ENCODE measurements at places on chromosomes 5 and 9. TPM values are rescaled to one million over a fixed set of nuclear protein-coding genes. Genes with fewer than 3 reads are reported as not detected.

The AQP3 gene
- 14.3 TPM for total RNA-seq

DNA sequence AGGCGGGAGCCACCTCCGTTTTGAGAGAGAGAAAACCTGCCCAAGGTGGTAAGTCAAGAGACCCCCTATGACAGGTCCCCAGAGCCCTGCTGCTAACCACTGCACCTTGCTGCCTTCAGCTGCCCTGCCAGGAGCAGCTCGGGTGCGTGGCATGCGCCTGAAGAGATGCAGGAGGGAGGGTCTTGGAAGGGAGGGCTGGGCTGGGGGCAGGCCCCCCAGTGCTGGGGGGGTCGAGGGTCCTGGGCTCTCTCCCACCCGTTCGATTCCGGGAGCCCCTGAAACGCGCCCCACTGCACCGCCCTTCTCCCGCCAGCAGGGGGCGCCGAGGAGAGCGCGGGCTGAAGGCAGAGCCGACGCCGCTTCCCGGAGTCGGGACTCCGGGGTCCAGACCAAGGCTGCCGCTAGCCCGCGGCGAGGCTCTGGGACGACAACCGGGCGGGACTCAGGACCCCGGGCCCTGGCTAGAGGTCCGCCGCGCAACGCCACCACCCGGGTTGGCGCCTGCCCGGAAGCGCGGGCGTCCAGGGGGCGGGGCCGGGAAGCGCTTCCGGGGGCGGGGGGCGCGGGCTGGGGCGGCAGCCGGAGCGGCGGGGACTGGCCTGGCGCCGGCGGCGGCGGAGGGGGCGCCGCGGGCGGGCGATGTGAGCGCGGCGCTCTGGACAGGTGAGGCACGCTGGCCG, at the start of gene ZBTB34:
Gene ZBTB34, plus strand, starts transcription at position 563 of the 680 bp plus-strand sequence. CDS start 18,761 bp downstream, outside the sequence.
- H3K4me3 ChIP-seq = peak within 1 kb of the TSS; percentile 96
- no peaks in the 10 kb centered on the region for H3K27me3 ChIP-seq
- DNase-seq = no peak

The FIBCD1 gene
- 4.6 TPM for total RNA-seq

- DNase-seq = no peak
- no peaks in the 10 kb centered on the region for H3K27me3 ChIP-seq
- no peaks in the 10 kb centered on the region for H3K4me1 ChIP-seq
- no peak overlapping the region for H3K4me3 ChIP-seq
- no peaks in the 10 kb centered on the region for H3K36me3 ChIP-seq
Measured at GRCh38 chr5:40474250-40474649, 205.5 kb upstream of the PTGER4 start.

DNA sequence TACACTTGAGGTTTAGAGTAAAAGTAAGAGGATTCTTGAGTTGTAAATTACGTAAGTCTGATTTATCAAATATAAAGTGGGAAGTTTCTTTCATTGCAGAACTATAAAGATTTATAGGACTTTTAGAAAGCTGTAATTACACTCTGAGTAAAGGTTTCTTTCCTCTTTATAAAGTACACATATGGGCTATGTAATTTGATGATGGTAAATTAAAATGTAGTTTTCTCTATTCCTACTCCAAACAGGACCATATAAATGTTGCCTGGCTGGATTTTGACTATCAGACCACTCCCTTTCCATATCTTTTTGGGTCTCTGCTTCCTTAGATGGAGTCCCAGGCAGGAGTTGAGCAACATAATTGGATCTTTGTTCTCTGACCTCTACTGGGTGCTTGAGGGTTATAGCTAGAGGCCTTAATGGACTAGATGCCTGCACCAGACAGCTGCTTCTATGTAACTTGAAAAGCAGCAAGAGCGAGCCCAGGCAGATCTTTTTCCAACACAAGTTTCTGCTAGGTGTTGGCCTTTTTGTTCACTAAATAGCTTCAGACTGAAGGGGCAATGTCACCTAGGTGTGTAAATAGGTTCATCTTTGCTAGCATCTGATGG, 11.4 kb upstream of the TEX48 start:
- no peak overlapping the region for H3K27ac ChIP-seq
- DNase-seq = no peak
- H3K36me3 ChIP-seq = no peaks in the 10 kb centered on the region
- no peak overlapping the region for H3K4me3 ChIP-seq
- H3K27me3 ChIP-seq = no peaks in the 10 kb centered on the region

GRCh38 chr9:107154291-107154690, 128.8 kb upstream of the RAD23B start:
- no peak overlapping the region for H3K4me3 ChIP-seq
- no peak for DNase-seq

GRCh38 chr5:132766020-132766805, 10.8 kb downstream of the SEPTIN8 start:
- no peaks in the 10 kb centered on the region for H3K27me3 ChIP-seq
- DNase-seq = no peak
- H3K4me1 ChIP-seq = no peaks in the 10 kb centered on the region
- H3K4me3 ChIP-seq = no peak overlapping the region

The ACER2 gene
- 5.5 TPM for total RNA-seq

- H3K27ac ChIP-seq = no peak overlapping the region
- DNase-seq = no peak
- H3K36me3 ChIP-seq = no peaks in the 10 kb centered on the region
- no peaks in the 10 kb centered on the region for H3K4me1 ChIP-seq
- no peaks in the 10 kb centered on the region for H3K27me3 ChIP-seq
Measured at GRCh38 chr5:145531038-145531734, 304.0 kb downstream of the PRELID2 start.

GRCh38 chr9:135570456-135570855, 8.9 kb downstream of the PAEP start:
- H3K4me3 ChIP-seq = no peak overlapping the region
- H3K27ac ChIP-seq = no peak overlapping the region
- H3K27me3 ChIP-seq = no peaks in the 10 kb centered on the region

DNA sequence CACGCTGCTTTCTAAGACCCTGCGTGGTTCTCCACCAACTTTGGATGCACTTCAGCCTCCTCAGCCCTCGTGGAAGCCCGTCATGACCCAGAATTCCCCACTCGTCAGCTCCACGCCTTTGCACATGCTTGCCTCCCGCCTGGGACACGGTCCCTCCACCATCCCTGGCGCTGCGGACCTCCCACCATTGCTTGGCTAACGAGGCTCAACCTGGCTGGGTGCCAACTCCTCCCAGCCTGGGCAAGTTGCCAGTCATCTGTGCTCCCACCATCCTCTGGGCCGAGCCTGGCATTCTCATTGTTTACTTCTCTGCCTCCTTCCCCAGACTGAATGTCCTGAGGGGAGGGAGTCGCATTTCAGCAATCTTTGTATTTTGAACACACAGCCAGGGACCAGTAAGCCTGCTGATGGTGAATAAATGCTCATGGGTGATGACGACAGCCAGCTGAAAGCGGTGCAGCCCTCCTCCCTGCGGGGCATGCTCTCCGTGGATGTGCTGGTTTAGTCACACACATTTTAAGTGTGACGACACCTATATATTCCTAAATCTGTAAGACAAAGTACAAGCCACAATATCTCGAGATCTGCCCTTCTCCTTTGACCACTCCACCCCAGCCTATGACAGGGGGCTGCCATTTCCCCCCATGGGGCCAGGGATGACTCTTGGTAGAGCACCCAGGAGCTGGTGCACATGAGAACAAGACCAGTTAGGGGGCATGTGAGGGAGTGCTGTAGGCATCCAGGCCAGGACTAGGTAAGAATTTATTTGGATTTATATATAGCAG, 37.6 kb downstream of the ANKRD33B start:
- DNase-seq = peak; percentile 92
- no peaks in the 10 kb centered on the region for H3K27me3 ChIP-seq
- H3K27ac ChIP-seq = peak overlapping the region; percentile 88
- H3K4me3 ChIP-seq = peak overlapping the region; percentile 8
- H3K4me1 ChIP-seq = peaks cover 3% of the 10 kb centered on the region

GRCh38 chr5:77304388-77304787, 93.9 kb downstream of the PDE8B start:
- peaks cover 22% of the 10 kb centered on the region for H3K4me1 ChIP-seq
- H3K27me3 ChIP-seq = no peaks in the 10 kb centered on the region
- DNase-seq = no peak

GRCh38 chr9:110110154-110110553, 97.8 kb downstream of the C9orf152 start:
- DNase-seq = no peak
- no peak overlapping the region for H3K27ac ChIP-seq
- peaks cover 36% of the 10 kb centered on the region for H3K4me1 ChIP-seq
- H3K4me3 ChIP-seq = no peak overlapping the region

- no peak within 1 kb of the TSS for H3K27ac ChIP-seq
- no peak within 1 kb of the TSS for H3K4me3 ChIP-seq
- no peaks in the 10 kb centered on the region for H3K4me1 ChIP-seq
- peaks cover 10% of the 10 kb centered on the region for H3K36me3 ChIP-seq
- no peak for DNase-seq
- no peaks in the 10 kb centered on the region for H3K27me3 ChIP-seq
Measured at GRCh38 chr5:139470821-139471300, at the start of gene SMIM33. SMIM33 (plus strand) TSS chr5:139471004; CDS start chr5:139471122, 118 bp downstream.

GRCh38 chr9:136438548-136439480, 831 bp downstream of the INPP5E start:
- H3K4me1 ChIP-seq = no peaks in the 10 kb centered on the region
- DNase-seq = no peak
- no peaks in the 10 kb centered on the region for H3K27me3 ChIP-seq
- H3K27ac ChIP-seq = peak overlapping the region; percentile 82

DNA sequence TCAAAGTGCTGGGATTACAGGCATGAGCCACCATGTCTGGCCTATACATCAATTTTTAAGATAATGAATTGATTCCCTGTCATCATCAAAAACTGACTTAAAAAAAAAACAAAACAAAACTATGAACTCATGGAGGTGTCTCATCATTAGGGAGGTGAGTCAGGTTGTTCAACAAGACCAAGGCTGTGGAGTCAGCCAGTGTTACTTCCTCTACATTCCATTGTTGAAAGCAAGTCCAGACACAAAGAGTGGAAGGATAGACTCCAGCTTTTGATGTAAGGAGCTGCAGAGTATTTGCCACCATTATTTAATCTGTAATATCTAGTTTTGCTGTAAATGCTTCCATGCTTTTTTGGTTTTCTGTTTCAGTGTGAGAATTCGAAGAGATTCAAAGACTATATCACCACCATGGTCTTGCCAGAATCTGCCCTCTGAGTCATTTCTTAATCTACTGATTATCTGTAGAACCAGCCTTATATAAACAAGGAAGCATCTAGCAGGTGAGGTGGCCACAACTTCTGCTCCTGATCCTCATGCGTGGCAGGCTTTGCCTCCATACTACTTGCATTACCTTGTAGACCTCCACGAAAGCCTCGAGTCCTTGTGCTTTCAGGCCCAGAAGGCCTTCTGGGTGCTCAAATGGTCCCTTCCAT, 156.1 kb downstream of the FGF1 start:
- no peak for DNase-seq
- H3K27ac ChIP-seq = no peak overlapping the region
- H3K36me3 ChIP-seq = no peaks in the 10 kb centered on the region
- H3K27me3 ChIP-seq = no peaks in the 10 kb centered on the region
- no peak overlapping the region for H3K4me3 ChIP-seq
- H3K4me1 ChIP-seq = no peaks in the 10 kb centered on the region

The DMRT3 gene
- total RNA-seq = not detected

DNA sequence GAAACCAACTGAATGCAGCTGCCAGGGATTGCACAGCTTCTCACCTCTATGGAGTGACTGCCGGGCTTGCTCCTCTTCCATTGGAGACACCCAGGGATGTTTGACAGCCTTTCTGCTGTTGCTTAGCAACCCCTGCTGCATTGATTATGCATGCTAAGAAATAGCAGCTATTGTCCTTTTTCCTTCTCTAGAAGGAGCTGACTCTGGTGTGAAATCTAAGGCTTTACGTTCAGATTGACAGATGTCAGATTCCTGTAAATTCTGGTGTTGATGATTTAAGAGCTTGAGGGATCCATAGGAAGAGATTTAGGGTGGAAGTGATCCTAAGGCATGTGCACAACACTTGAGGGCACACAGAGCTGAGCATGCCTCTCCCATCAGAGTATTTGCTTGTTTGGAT, 267.7 kb downstream of the NTRK2 start:
- no peaks in the 10 kb centered on the region for H3K36me3 ChIP-seq
- no peak overlapping the region for H3K4me3 ChIP-seq
- no peaks in the 10 kb centered on the region for H3K4me1 ChIP-seq
- no peak for DNase-seq

The TPPP gene
- 15.7 TPM for total RNA-seq

DNA sequence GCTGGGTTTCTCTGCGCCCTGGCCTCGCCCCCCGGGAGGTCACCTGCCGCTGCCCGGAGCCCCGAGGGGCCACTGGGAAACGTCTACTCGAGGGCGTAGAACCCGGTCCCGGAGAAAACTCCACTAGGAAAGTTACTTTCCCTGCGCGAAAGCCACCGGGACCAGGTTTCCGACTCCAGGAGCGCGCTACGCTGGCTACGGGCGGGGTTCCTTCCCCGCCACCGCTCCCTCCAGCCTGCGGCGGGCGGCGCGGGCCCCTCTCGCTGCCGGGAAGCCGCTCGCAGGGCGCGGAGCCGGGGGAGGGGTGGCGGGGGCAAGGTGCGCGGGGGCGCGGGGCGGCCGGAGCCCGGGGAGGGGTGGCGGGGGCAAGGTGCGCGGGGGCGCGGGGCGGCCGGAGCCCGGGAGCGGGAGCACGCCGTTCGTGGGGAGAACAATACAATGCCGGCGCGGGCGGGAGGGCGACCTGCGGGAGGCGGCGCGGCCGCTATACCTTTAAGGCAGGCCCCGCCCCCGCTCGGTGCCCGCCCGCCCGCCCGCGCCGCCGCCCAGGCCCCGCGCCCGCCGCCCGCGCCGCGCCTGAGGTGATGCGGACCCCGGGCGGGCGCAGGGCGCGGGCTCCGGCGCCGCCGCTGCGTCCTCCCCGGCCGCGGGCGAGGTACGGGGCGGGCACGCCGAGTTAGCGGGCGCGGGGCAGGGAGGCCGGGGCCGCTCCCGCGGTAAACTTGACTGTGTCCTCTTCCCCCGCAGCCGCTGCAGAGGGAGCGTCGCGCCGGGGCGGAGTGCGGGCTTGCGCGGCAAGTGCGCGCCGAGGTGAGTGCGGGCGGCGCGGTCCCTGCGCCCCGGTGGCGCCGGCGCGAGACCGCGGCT, 278.1 kb downstream of the AOPEP start:
- H3K36me3 ChIP-seq = peaks cover 37% of the 10 kb centered on the region
- DNase-seq = no peak
- H3K4me3 ChIP-seq = peak overlapping the region; percentile 82
- H3K27ac ChIP-seq = peak overlapping the region; percentile 100

The TSSK1B gene
- not detected for total RNA-seq

DNA sequence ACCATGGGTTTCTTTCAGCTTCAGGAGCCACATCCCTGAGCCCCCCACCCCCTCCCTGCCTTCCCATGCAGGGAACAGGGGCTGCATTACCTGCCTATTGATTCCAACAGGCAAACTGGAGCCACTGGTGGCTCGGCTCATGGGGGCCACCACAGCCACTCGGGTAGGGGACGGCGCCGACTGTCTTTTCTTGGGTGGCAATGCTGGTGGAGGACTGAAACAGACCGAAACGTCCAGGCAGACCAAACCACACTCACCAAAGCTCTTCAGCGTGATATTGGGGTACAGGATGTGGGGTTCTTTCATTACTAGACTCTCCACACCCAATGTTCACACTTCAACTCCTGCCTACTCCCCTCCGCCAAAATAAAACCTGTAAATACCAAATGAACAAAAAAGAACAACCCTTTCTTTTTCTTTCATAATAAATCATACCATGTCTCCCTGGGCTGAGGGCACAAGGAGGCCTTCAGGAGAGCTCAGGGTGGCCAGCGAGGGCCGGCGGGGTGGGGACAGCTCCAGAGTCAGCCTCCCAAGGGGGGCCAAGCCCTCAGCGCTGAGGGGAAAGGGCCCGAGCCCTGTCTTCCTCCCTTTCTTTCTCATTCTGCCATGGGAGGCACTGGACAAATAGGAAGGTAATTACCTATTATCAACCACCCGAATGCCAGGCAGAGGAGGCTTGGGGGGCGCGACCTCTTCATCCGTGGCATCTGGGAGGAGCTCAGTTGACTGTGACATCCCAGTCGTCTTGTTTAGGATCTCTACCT, 83.3 kb downstream of the PRRT1B start:
- H3K4me1 ChIP-seq = peaks cover 4% of the 10 kb centered on the region
- no peak for DNase-seq
- H3K4me3 ChIP-seq = no peak overlapping the region
- H3K27ac ChIP-seq = peak overlapping the region; percentile 44

The IFNK gene
- total RNA-seq = not detected

Measured in right atrium auricular region (tissue), 2 donors.